GM13977 (cell line): ENCODE measurements at places on chromosomes 3 and 15.

- no peak for DNase-seq
These were observed 492.6 kb downstream of the LPP start for GRCh38 chr3:188646592-188646991.

- no peak for DNase-seq
These were observed 39.0 kb downstream of the SLC6A6 start for GRCh38 chr3:14441240-14441919.

- DNase-seq: no peak
These were observed 402.2 kb upstream of the PROK2 start for GRCh38 chr3:72187131-72187530.

DNA sequence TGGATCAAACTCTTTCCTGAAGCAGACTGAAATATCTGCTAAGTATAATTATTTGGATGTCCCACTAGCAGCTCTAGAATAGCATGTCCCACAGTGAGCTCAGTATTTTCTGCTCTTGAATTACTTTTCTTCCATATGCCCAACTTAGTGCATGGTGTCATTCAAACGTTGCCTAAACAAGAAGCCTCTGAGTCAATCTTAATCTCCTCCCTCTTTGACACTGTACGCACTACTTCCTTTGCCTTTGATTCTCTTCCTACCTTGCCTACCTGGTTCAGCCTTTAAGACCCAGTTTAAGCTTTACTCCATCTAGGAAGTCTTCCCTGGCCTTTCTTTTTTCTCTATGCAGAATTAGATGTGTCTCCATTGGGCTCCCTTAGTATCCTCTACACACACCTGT, 54.5 kb downstream of the SEC22A start:
- DNase-seq: no peak

- DNase-seq: no peak
These were observed 36.4 kb downstream of the ZNF710 start for GRCh38 chr15:90037511-90037860.

DNA sequence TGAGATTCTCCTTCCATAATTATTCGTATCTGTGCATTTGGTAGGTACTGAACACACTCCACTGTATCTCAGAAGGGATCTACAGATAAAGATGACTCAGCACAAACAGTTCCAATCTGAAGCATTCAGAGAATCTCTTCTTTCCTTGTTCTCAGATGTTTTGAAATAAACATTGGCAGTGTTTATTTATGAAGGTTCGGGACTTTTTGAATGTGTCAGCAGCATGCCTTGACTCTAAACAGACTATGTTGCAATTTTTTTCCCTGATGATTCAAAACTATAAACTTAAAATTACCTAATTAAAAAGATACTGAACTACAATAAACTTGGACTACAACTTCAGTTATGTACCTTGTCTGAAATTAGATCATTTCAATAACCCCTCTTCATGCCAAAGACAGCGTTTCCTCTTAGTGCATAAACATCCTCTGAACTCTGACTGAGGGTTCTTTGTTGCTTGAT, 612.9 kb upstream of the TBL1XR1 start:
- DNase-seq: no peak

- no peak for DNase-seq
These were observed 47.4 kb downstream of the ZNF717 start for GRCh38 chr3:75737831-75738493.

DNA sequence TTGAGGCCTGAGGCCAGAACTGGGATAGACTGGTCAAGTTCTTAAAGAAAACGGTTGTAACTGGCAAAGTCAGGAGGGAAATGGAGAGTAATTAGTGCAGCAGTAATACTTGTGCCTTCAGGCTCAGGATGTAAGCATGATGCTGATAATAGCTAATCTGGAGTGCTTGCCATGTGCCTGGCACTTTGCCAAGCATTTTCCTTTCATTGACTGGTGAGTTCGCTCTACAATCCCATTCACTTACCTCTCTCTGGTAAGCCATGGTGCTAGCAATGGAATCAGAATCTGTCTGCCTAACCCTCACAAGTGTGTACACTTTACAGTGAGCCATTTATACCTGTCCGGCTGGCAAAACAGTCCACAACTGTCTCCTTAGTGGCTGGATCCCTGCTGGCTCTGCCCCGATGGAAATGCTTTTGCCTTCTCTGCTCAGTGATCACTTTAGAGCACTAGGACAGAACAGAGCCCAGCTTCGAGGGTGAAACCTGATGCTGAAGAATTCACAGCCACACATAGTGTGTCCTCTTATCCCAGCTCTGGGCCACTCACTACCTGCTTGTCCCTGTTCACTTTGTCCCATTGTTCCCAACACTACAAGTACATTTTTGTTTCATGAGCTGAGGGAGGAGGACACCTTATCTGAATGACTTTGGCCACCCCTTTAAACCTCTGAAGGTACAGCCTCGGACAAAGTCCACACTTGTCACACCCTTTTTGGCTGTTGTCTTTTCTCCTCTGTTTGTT, 10.3 kb downstream of the CHP1 start:
- DNase-seq: no peak

DNA sequence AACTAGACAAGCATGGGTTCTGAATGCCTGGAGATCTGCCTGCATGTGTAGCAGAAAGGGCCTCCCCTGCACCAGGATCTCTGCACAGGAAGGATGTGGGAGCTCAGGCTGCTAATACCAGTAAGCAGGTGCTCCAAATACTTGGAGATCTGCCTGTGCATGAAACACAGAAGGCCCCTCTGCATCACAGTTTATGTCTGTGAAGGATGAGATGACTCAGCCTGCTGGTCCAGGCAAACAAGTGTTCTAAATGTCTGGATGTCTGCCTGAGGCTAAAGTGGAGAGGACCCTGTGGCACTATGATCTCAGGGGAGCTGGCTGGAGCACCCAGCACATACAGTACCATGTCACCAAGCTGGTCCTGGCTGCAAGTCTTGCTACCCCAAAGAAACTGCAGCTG, 678.8 kb downstream of the MCTP2 start:
- no peak for DNase-seq

DNA sequence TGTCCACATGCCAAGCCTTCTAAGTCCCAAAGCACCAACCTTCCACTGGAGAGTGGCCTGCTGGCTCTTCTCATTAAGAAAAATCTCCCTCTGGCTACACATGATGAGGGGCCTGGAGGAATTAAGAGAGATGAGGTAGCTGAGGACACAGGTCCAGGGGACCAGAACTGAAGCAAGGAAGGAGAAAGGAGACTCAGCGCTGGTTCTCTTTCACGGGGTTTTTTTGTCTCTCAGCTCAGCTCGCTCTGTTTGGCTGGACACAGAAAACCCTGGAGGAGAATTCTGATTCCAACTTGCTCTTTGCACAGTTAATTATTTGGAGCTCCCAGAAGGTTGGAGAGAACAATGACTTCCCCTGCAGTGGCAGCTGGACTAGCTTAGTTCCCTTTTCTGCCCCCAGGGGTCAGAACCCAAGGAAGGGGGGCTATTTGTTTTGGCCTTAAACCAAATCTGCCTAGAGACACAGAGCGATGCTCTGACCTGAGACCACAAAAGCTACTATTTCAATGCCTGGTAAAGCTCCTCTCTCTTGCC, 507.6 kb downstream of the FHIT start:
- DNase-seq: no peak

DNA sequence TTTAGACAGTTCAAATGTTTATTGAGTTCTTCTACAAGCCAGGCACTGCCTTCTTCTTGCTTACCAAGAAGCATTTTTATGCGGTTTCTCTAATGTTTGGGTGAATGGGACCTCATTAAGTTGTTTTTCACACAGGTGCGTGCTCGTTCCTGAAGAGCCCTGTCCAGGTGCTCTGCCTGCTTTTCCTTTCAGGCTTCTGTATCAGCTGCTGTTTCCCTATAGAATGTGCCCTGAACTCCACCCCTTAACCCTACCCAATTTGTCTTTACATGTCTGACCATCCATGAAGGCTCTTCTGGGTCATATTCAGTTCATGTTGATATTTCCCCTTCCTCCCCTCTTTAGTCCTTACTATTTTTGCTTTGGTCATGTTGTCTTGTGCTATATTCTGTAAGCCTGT, 22.4 kb upstream of the GOLGA6L10 start:
- no peak for DNase-seq

DNA sequence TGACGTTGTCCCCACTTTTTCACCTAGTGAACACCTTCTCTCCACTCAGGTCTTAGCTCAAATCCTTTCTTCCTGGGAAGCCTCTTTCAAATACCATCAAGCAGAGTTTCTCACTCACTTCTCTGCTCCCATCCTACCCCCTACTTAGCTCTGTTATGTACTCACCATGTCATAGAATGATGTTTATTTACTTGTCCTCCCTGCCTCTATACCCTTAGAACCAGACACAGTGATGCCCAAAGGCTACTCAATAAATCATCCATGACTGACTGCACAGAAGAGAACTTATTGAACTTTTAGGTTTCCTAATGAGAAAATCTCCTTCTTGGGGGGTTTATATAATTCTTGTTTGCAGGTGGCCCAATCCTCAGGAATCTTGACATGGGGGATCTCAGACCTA, 154.2 kb downstream of the SSR3 start:
- no peak for DNase-seq

DNA sequence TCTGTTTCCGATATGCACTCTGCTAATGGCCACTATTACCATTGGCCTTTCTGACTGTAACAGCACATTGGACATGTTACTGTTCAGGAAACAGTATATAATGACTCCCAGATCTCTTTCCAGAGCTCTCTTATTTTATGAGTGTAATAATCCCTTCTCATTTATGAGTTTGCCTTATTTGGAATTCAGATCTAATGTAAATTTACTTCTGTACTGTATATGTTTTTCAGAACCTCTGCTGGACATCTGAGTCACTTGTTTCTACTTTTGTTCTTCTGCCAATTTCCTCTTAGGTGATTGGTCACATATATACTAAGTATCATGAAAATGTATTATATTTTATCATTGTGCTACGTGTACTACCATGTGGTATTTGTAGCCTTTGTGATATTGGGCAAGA, 30.5 kb downstream of the RSRC1 start:
- no peak for DNase-seq

DNA sequence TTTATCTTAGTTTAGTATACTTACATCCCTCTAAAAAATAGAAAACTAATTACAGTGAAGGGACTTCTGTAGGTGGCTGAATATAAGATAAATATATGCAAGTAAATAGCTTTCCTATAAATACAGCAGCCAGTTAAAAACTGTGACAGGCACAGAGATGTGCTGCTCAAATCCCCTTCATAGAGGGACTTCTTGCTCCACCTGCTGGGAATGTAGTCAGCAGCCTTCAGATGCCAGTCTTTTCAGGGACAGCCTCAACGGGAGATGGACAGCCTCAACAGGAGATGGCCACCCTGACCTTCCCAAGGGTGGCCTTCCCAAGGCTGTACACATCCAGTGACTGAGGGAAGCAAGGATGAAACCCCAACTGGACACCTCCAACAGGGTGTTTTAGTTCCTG, 15.7 kb upstream of the PRR23E start:
- no peak for DNase-seq

GRCh38 chr3:169722724-169723123, 42.1 kb downstream of the TERC start:
- no peak for DNase-seq

GRCh38 chr3:58462829-58463180, 29.1 kb upstream of the KCTD6 start:
- DNase-seq: no peak

DNA sequence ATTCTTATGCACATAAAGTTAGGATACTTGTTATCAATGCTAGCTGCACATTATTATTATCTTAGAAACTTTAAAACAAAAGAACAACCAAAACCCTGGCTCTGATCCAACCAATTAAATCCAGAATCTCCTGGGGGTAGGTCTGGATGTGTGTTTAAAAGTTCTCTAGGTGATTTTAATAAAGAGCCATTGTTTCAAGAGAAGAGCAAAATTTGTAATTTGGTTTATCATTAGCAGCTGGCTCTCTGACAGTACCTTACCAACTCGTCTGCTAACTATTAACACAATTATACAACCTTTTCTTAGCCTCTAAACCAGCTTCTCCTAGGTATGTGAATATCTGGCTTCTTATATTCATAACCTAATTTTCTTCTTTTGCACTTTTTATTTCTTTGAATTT, 68.9 kb downstream of the IFT80 start:
- DNase-seq: no peak

DNA sequence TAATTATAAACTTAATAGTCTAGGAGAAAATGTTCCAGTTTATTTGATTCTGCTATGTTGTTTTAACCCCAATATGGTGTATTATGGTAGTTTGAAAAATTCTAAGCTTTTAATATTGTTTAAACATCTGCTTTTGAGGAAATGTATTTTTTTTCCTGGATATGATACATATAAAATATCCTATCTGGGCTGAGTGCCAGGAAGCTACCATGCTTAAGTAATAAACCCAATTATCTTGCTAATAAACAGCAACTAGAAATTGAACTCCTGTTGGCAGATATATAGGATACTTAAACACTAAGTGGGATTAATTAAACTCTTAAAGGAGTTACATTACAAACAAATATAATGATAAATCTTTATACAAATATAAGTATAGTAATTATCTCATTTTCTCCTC, 293.7 kb upstream of the GRM7 start:
- DNase-seq: no peak

DNA sequence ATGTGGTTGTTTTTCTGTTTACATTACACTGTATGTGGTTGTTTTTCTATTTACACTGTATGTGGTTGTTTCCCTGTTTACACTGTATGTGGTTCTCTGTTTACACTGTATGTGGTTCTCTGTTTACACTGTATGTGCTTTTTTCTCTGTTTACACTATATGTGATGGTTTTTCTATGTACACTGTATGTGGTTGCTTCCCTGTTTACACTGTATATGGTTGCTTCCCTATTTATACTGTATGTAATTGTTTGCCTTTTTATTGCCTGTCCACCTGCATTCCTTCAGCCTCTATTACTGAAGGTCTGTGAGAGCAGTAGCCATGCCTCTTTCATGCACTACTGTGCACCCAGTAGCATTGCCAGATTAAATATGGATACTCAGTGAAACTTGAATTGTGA, 94.3 kb downstream of the MITF start:
- no peak for DNase-seq

GRCh38 chr3:194481103-194481502, 5.7 kb downstream of the ATP13A3 start:
- no peak for DNase-seq

DNA sequence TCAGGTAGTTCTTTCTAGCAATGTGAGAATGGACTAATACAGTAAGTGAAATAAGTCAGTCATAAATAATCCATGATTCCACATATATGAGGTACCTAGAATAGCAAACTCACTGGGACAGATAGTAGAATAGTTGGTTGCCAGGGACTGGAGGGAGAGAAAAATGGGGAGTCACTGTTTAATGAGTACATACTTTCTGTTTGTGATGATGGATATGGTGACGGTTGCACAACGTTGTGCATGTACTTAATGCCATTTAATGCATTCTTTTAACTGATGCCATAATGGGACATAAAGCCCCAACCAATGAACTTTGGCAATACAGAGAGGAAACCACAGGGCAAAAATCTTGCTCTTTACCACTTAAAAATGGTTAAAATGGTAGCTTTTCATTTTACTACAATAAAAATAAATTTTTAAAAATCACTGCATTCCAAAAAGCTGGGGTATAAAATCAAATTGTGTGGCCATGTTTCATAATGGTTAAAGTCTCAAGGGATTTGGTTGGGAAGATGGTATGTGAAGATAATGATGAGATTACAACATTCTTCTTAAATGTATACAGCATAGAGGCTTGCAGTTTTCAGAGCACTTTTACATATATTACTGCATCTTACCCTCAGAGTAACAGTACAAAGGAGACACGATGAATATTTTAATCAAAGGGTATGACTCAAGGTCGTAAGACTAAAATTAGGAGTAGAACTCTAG, 45.2 kb downstream of the ADAM10 start:
- DNase-seq: no peak

GRCh38 chr3:176554264-176554663, 643.0 kb downstream of the TBL1XR1 start:
- no peak for DNase-seq
